ENCODE measurements at places on chromosomes 4 and X.
A peak's percentile ranks its signal among the peaks of the same experiment; 100 is the strongest.

DNA sequence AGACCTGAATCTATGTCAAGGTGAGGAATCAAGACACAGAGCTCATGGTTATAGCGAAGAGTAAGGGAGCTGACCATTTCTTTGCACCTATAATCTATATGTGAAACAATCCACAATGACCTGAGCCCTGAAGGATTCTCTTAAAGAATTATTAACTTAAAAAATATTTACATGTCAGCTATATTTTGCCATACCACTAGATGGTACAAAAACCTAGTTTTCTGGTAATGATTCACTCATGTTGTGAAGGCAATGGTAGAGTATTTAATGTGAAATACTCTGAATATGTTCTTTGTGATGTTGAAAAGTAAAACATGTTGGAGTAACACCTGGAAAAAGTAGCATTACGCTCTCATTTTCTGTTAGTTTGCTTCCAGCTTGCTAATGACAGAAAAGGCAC is 40.0 kb downstream of the VGLL1 start:
- peak; percentile 3 for DNase-seq

- DNase-seq: no peak
Measured at GRCh38 chr4:79185526-79186045, 140.3 kb downstream of the NAA11 start.

- DNase-seq: no peak
Measured at GRCh38 chrX:39674490-39675161, 423.1 kb downstream of the BCOR start.

DNA sequence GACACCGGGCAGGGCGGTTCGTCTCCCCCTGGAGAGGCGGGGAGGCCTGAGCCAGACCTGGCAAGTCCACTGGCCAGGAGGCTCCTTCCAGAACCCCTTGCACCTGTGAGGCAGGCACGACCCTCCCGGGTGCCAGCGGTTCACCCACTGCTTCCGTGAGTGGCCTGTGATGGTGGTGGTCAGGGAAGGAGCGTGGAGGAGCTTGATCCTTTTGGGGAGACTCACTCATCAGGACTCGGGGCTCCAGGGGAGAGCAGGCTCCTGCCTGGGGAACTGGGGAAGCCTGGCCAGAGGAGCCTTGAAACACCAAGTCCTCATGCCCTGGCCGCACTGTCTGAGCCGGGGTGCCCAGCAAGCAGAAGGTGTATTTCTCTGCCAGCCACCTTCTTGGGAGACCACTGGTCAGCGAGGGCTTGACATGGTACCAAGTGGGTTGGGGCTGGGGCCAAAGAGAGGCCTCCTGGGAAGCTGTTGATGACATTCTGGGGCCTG is 860 bp downstream of the FAM50A start:
- no peak for DNase-seq

DNA sequence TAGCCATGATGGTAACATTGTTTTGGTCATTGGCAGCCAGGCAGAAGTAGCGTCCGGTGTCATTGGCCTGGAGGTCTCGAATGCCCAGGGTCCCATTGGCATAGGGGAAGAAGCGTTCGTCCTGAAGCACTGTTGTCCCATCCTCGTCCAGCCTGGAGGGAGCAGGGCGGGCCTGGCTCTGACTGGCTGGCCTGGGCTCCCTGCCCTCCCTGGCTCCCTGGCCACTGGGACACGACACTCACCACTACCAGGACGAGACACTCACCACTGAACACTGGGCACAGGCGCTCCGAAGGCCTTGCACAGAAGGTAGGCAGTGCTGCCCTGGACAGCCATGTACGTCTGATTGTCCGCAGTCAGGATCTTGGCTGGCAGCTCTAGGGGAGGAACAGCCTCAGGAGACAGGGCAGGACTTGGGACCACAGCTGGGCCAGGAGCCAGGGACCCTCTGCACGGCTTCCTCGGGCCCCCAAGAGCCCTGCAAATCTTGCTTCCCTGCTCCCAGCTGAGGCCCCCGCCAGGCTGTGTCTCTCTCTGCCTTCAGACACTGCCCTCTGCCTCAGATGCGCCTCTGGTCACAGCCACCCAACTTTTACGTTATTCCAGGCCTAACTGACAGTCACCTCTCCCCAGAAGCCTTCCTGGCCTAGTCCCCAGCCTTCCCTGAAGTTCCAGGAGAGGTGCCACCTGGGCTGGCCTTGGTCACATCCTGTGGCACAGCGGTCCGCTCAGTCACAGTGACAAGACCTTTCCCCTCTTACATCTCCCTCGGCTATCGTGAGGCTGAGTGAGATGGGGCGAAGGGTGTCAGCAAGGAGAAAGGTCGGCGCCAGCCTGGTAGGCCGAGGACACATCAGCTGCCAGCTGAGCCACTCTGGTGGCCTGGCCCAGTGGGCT is 17.1 kb downstream of the L1CAM start:
- DNase-seq: no peak

DNA sequence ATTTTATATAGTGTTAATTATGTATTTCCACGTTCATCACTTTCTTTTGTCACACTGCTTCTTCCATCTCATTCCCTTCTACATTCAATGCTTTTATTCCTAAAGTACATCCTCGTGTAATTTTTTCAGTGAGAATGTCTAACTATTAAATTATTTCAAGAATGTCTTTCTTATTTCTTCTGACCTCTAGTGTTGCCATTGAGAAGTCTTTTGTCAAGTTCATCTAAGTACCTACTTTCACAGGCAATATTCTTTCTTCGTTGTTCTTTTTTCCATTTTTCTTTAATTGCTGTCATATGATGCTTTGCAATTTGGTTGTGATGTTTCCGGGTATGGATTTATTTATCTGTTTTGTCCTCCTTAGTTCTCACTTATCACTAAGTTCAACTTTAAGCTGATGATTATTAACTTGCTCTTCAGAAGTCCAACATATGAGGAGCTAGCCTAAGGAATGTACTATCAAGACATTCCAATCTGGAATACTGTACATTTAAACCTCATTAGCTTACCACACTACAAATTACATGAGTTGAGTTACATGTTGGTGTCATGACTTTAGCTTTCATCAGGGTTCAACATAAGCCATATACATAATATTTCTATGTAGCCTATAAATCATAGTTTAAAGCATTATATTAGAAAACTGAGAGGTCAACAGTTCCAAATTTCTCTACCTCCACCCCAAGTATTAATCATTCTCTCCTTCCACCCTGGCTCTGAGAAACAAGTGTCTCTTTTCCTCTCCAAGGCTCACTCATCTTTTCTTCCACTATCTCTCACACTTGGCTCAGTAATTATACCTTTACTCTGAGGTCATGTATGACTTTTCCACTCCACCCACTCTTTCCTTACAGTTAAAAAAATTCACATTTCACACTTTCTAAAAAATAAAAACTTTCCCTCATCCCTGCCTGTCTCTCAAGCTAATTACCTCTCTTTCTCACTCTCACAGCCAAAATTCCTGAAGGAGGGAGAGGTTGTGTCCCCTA is 81.5 kb downstream of the COX18 start:
- no peak for DNase-seq

- no peak for DNase-seq
Measured at GRCh38 chrX:110569506-110569905, 210.9 kb downstream of the RTL9 start.

DNA sequence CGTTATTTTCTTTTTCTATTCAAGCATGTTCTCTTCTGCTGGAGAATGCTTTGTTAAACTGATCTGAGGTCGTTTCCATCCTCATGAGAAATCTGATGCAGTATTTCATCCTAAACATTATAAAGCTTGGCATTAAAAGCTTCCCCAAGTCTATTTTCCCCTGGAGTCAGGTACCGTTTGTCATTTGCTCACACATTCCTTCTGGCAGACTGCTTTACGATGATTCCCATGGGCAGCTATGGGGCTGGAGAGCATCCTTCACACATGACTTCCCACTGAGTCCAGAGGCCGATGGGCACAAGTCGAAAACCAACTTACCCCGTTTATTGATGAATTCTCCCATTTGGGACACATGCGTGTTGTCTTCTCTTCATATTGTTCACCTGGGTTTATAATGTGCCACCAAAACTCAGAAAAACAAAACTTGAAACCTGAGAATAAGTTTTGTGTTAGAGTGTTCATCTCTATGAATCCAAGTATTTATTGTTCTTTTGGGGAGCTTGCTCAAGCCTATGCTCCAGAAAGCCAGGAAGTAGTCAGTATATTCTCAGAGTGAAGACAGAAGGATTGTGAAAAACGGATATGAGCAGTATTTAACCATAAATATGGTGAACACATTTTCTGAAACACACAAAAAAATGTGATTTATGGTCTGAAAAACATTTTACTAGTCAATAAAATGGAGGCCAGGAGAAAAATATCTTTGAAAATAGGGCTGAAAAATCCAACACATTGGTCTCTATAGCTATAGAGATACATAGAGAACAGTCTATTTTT is 298.8 kb upstream of the NOCT start:
- DNase-seq: no peak

DNA sequence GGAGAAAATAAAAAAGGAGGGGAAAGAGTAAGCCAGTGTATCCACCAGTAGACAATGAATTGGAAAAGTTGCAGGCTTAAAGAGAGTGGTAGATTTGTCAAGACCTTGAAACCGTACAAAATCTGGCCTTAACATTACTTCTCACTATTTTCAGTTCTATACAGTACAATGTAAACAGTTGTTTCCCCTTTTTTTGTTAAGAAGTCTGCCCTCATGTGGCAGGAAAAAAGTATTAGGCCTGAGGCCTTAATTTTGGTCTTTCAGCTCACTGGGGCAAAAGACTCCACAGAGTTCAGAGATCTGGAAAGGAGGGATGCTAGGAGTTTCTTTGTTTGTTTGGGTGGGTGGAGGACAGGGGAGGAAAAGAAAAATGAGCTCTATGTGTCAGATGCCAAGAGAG is 92.8 kb upstream of the CCDC160 start:
- peak; percentile 18 for DNase-seq

GRCh38 chr4:137193564-137193963 is 338.7 kb downstream of the PCDH18 start:
- no peak for DNase-seq

GRCh38 chr4:128456171-128456570 is 168.6 kb upstream of the PGRMC2 start:
- DNase-seq: no peak

DNA sequence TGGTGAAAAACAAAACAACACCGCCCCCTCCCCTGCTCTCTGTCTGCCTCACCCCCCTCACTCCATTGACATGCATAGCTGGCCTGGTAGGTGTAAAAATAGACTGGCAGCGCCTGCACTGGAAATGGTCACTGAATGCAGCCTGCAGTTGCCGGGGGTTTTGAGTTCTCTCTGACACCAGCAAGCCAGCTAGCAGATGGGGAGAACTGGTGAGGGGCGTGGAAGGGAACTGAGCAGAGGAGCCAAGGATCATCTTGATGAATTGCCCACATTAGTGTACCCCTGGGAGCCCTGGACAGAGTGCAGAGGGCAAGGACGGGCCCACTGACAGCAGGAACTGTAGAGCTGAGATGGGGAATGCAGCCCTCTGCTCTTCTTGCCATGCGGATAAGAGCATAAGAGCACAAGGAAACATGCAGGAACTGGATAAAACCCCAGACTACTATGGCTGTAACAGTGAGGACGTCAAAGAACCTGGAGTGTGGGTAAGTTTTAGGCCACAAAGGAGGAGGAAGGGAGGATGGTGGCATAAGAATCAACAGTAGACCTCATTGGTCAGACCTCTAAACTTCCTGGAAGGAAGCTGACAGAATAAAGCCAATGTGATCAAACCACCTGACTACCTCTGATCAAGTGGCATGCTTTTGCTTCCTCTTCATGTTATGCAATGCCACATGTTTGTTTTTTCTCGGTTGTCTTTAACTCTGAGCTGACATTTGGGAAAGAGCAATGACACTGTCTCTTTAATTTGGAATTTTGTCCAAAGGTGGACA is 96.3 kb downstream of the ANK2 start:
- no peak for DNase-seq

GRCh38 chrX:119654112-119654531 is 38.8 kb downstream of the SEPTIN6 start:
- DNase-seq: no peak

All from SW 1271 (cell line).